ENCODE measurements at places on chromosomes 6 and 20.

DNA sequence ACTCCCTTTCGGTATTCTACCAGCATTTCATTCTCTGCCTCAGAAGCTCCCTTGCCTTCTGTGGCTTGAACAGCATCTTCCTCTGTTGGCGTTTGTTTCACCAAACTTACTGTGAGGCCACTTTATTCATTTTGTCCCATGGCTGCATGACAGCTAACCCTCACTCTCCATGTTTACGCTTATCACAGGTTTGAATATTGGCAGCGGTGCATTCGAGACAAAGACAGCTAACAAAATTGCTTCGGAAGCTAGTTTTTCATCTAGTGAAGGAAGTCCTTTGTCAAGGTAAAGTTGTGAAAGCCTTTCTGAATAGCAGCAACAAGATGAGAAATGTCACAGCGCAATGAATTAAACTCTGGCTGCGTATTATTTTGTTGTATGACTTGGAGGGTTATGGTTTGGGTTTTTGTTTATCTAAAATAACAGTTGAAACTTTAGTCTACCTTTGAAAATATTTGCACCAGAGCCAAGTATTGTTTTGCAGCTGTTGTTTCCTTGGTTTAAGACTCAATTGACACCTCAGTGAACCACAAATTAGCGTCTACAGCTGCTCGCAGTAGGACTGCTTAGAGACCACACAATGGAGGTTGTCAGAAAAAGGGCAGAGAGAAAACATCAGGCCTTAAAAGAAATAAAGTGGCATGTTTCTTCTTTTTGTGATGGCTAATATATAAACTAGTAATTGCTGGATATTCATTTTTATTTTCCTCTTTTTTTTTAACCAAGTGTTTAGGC lies 70.4 kb upstream of the XRN2 start:
- DNase-seq = no peak

DNA sequence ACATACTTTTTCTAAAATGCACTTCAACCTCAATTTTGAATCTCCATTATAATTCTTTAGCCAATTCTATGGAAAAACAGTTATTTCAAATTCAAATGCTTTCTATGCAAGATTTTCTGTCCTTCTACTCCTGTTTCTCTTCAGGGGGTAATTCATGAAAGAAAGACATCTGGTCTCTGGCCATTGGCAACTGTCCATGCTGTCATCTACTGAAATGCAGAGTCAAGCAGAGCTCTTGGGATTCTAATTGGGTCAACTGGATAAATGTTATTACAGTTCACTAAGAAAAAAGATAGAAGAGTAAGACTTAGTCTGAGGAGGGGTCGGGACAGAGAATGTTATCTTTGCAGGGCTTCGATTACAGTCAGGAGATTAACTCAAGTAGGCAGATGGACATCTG lies 22.0 kb upstream of the BMP5 start:
- DNase-seq = no peak

GRCh38 chr6:167530951-167531350 lies 206.1 kb downstream of the TTLL2 start:
- DNase-seq = no peak

- DNase-seq = no peak
Observed at GRCh38 chr20:62739067-62739466, 30.4 kb downstream of the NTSR1 start.

DNA sequence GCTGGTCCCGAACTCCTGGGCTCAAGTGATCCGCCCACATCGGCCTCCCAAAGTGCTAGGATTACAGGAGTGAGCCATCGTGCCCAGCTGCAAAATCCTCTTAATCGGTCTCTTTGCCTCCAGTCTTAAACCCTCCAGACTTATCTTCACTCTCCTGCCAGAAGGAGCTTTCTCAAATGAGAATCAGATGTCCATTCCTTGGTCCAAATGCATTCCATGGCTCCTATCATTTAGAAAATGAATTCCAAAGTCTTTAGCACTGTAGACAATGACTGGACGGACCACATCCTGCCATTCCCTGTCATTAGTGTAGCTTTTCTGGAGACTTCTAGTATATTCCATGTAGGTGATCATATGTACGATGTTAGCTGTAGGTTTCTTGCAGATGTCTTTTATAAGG lies 141.9 kb downstream of the ID4 start:
- no peak for DNase-seq

DNA sequence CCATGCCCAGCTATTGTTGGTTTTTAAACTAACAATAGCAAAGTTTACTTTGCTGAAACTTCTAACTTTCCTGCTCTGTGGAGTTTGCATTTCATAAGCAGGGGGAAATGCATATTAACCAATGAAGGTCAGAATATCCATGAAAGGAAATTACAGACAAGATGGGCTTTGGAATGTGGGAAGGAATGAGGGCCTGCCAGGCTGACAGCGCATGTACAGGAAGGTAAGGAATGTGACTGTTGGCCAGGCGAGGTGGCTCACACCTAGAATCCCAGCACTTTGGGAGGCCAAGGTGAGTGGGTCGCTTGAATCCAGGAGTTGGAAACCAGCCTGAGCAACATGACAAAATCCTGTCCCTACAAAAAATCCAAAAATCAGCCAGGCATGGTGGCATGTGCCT lies 49.6 kb downstream of the CDK5RAP1 start:
- DNase-seq = peak; percentile 33

All from fibroblast of skin of right biceps (primary cell).